ENCODE measurements at places on chromosomes 16 and 17. TPM values are rescaled to one million over a fixed set of nuclear protein-coding genes. Genes with fewer than 3 reads are reported as not detected.

- DNase-seq, result no peak
These were observed 20.2 kb downstream of the CYTH1 start for GRCh38 chr17:78761789-78762406.

GRCh38 chr16:75188832-75189477, 18.0 kb downstream of the CTRB2 start:
- no peak for DNase-seq

IGSF6 gene
- not detected for total RNA-seq

IL17C gene
- not detected for total RNA-seq

GRCh38 chr17:1267471-1267943, 2.7 kb upstream of the BHLHA9 start:
- DNase-seq, result no peak

GRCh38 chr16:89168381-89169189, 3.0 kb upstream of the CDH15 start:
- DNase-seq, result no peak

DNA sequence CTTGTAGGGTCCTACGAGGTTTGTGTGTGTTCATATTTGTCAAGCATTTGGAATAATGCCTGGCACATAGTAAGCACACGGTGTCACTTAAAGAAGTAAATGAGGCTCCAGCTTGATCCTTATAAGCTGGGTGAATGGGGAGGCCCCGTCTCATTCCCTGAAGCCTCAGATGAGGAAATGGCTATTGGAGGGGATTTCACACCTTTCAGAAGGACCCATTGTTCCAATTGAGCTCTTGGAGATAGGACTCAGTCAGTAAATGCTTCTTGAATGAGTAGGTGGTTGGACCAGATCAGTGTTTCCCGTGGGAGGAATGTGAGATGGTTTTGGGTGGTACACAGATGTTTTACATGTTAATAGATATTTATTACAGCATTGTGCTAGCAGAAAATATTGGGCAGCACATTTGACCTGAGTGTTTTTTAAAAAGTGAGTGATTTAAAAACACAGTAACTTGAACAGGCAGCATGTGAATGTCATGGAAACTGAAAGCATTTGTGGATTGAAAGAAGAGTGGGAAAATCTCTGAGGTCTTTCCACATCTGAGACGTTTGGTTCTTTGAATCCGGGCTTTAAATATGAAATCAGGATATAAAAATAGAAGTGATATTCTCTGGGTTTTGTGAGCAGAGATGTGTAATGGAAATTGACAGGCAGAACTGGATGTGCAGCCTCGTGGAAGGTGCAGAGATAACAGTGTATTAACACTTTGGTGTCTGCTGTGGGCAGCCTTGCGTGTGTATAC, 36.4 kb upstream of the ARHGAP17 start:
- DNase-seq, result no peak

GRCh38 chr17:37651849-37652248, 8.6 kb upstream of the DDX52 start:
- DNase-seq, result no peak

- no peak for DNase-seq
These were observed 2.8 kb downstream of the DNASE1L2 start for GRCh38 chr16:2238838-2239675.

DNA sequence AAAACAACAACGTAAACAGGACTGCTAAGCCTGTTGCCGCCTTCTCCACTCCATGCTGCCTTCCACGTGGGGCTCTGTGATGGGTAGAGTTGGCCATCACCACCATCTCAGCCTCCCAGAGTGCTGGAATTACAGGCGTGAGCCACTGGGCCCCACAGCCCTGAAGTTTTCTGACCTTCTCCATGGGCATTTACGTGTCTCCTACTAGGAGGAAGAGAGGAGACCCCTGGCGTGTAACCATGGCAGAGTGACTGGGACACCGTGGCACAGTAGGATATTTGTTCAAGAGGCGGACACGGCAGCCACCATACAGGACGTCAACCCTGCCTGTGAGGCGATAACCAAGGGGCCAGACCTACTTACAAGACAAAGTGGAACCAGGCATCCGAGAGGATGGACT, 31.1 kb downstream of the TRPV3 start:
- DNase-seq, result no peak

DNA sequence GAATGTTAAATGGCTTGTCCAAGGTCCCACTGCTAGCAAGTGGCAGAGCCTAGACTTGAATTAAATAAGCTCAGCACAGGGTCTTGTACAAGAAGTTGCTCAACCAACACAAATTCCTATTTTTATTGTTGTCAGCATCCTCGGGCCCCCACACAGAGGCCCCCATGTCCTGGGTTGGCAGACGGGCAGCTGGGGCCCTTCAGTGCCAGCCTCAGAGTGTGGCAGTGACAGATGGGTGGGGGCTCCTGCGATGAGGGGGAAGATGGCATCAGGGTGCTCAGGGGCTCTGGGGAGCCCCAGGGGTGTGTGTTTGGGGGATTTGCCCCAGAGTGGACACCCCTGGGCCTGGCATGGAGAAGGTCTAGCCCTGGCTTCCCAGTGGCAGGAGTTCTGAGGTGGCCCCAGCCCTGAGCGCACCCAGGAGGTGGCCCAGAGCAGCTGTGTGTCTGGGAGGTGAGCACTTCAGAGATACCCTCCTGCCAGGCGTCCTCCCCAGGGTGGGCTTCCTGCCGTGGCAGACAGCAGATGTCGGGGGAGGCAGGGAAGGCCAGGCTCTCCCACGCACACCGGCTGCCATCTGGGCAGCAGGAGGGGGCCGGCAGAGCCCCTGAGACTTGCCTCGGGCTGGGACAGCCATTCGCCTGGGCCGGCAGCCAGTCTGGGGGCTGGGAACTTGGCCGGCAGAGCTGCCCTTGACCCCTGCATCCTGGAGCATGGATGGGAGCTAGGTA, 150.8 kb downstream of the C16orf78 start:
- no peak for DNase-seq

SCNN1B gene
- not detected for total RNA-seq

DNA sequence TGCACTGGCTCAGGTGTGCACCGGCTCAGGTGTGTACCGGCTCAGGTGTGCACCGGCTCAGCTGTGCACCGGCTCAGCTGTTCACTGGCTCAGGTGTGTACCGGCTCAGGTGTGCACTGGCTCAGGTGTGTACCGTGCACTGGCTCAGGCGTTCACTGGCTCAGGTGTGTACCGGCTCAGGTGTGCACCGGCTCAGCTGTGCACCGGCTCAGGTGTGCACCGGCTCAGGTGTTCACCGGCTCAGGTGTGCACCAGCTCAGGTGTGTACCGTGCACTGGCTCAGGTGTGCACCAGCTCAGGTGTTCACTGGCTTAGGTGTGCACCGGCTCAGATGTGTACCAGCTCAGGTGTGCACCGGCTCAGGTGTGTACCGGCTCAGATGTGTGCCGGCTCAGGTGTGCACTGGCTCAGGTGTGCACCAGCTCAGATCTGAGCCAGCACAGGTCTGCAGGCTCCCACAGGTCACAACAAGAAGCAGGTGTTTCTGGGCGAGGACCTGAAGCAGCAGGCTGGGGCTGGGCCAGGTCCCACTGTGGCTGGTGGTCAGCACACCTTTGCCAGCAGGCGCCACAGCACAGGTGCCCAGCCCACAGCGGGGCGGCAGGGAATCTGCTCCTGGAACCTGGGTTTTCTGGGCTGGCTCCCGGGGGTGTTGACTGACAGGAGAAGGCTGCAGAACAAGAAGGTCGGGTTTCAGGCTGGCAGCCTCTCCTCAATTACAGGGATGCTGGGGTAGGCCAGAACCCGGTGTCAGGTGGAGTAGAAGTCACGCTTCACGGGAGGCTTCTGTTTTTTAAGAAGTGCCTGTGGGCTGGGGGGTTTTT, 17.2 kb downstream of the METRNL start:
- no peak for DNase-seq

DNA sequence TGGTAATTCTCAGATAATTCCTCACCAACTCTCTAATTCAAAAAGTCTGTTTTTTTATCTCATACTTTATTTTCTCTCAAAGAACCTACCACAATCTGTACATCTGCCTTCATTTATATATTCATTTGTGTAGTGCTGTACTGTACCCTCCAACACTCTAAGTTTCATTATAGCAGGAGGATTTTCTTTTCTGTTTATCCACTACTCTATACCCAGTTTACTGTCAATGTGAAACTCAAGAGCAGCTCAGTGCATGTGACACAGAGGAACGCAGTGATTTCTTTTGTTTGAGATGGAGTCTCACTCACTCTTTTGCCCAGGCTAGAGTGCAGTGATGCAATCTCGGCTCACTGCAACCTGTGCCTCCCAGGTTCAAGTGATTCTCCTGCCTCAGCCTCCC, 117.8 kb downstream of the ADAMTS18 start:
- DNase-seq, result no peak

CA10 gene
- not detected for total RNA-seq

DNA sequence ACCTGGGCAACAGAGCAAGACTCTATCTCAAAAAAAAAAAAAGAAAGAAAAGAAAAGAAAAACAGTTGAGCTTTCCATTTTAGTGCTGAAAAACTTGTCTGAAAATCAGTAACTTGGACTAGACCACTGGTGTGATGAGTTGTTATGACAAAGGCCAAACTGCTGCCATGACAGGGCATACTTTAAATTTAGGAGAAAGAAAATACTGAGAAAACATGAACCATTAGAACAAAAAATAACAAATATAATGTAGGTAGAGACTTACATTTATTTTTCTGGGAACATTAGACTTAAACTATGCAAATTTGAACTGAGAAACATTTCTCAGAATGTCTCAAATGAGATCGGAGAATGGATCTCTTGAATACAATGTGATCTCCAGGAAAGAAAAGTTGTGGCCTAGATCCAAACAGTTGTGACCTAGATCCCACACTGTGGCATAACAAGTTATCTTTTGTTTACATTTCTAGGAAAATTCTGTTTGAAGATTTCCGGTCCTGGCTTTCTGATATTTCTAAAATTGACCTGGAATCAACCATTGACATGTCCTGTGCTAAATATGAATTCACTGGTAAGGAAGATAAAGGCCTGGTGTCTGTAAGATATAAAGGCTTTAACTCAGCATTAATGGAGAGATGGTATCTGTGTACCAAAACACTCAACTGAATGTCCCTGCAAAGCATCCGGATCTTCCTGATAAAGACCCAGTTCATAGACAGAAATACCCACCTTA, 10.9 kb downstream of the OGFOD1 start:
- DNase-seq, result no peak

DNA sequence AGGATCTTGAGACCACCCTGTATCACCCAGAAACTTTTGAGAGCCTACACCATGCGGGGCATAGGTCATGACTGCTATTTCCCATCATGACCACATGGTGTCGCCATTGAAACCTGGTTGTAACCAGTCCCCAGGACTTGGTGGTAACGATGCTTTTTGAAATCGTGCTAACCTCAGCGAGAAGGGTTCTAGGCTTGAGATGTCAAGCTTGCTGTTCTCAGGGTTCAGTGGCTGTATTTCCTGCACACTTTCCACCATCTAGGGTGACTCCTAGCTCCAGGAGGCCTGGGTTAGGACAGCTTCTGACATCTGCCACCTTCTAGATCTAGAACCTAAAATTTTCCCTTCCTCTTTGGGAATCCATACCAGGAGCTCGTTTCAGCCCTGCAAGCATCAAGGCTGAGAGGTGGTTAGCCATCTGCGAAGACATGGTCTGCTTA, 13.0 kb upstream of the SPNS3 start:
- peak; percentile 58 for DNase-seq

- no peak for DNase-seq
These were observed 8.3 kb downstream of the TAT start for GRCh38 chr16:71568551-71568950.

GRCh38 chr17:79555543-79555942, 55.3 kb downstream of the RBFOX3 start:
- DNase-seq, result no peak

- no peak for DNase-seq
These were observed 13.1 kb downstream of the SKA2 start for GRCh38 chr17:59141860-59142259.

GRCh38 chr17:77810536-77810935, 148.0 kb upstream of the TNRC6C start:
- DNase-seq, result no peak

- no peak for DNase-seq
These were observed 26.2 kb downstream of the CCR7 start for GRCh38 chr17:40538936-40539705.

DNA sequence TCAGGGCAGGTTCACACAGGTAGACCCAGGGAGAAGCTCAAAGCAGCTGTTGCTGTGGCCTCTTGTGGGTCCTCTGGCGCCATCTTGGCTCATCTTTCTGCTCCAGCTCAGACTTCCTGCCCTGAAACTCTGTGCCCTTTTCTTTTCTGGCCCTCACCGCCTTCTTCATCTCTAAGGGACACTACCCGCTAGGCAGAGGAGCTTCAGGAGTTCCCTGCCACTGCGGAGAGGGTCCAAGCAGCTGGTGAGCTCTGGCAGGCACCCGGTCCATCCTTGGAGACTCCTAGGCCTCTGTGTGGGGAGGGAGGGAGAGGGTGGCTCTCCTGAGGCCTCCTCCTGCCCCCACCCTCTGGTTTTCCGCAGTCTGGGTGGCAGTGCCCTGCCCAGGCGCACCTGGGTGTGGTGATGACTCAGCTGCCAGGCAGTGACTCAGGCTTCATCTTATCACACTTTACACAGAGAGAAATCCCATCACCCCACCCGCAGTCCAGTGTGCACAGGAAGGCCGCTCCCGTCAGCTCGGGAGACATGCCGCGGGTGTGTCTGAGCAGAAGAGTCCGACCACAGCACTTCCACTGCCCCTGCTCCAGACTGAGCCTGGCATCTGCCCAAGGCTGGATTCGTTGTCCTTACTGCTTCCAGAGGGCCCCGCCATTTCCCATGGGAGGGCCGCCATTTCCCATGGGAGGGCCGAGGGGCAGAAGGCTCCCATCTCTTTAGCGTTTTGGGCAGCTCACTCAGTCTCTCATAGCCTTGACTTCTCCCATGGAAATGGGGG, 7.3 kb downstream of the NT5C start:
- DNase-seq, result peak; percentile 55

RNF151 gene
- not detected for total RNA-seq

OSBPL7 gene
- 13.2 TPM for total RNA-seq

- peak; percentile 51 for DNase-seq
These were observed 147.4 kb upstream of the TBX2 start for GRCh38 chr17:61251939-61252865.

- DNase-seq, result no peak
These were observed 75.3 kb upstream of the TBC1D3K start for GRCh38 chr17:37848690-37849616.

SRRM2 gene
- 38.5 TPM for total RNA-seq

DNA sequence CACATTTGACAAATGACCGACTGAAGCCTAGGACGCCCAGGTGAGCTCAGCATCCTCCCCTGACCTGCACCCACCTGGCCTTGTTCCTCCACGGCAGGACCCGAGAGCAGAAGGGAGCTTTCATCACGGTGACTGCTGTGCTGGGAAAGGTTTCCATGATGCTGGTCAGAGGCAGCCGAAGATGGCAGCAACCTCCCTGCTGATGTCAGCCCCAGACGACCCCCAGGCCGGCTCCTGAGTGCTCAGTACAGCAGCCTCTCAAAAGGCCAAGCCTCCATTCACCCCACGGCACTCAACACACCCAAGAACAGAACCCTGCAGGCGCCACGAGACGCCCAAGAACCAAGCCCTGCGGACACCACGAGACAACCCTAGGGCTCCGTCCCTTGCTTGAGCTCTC, 119.8 kb downstream of the ANKRD11 start:
- DNase-seq, result no peak

Data from pulmonary artery endothelial cell (primary cell).